NCI-H2029 treated with DMSO at 0.1 percent for 48 hours (cell line): ENCODE measurements at places on chromosomes 4 and X.

GRCh38 chr4:26272654-26273615 lies 47.9 kb upstream of the RBPJ start:
- DNase-seq = no peak

DNA sequence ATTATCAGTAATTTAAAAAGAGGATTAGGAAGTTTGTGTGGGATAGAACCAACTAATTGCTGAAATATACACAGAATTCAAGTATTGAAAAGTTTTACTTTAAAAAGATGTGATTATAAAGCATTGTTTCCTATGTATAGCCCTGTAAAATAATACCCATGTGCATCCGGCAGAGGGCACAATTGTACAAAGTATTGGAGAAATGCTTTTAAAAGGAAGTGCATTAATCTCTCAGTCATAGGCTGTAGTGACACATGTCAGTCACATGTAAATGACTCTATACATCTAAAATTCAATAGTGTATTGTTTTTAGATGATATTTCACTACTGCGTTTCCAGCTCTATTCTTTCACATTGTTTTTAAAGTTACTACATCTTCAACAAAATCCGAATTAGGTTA lies 9.7 kb upstream of the GEMIN8 start:
- no peak for DNase-seq

GRCh38 chr4:168291242-168291641 lies 27.3 kb downstream of the DDX60 start:
- DNase-seq = no peak

DNA sequence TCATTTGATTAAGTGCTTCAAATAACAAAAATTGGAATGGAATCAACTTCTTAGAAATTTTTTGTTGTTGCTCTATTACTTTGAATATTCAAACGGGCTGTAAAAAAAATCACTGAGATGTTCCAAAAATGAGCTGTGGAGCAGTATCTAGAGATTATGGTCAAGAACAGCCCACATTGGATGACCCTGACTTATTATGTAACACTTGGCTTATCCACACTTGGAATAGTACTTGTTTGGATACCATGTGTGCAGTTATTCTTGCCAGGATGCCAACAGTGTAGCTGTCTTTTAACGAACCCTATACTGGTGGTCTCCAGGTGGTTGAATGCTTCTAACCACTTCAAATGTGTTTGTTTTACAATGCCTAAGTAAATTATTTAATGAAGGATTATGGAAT lies 64.9 kb upstream of the CAMK2D start:
- no peak for DNase-seq

DNA sequence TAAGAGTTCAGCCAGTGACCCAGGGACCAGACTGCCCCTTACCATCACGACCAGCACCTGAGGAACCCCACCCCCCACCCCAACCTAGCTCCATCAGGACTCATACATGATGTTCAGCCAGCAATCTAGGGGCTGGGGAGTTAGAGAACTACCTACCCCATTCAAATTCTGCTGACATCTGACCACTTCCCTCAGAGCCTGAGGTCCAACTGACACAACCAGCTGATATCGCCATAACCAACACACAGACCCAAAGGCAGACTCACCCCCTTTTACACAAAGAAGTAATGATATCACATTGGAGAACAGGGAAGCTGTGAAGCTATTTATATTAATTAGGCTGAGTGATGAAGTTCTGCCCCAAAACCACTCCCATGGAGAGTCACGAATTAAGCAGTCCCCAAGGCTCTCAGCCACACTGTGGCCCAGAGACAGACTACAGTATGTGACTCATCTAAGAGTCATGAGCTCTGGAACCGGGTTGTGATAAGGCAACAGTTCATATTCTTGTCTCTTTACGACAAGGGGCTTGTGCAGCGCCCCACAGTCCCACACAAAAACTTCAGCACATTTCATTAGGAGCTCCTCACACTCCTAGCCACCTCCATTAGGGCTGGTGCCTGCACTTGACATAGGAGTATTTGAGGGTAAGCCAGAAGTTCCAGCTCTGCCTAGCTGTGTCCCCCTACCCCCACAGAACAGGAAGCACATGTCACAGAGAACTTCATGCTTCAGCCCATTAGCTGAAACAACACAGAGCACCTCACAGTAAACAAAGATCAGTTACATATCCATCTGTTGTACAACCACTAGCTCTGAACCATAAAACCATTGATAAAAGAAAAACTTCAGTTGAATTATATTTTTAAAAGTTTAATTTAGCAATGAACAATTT lies 184.7 kb upstream of the ZCCHC13 start:
- no peak for DNase-seq

DNA sequence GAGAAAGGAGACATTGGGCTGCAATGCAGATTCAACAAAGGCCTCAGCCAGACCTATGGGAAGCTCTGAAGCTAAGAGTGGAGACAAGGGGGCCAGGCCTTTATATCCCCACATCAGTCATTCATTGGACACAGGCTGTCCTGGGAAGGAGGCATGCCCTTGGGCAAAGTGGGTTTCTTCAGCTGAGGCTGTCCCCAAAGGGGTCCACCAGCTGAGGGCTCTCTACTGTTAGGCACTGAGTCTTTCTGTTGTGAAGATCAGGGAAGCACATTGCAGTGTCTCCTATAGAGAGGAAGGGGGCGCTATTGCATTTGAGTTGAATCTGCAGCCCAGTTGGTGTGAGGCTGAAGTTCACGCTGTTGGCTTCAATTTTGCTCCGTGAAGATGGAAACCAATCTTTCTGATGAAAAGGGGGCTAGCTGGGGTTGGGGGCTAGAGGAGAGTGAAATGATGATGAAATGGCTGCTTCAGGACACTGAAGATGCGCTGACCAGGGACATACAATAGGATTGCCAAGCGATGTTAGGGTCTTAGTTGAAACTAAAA lies 48.0 kb downstream of the SLC25A5 start:
- DNase-seq = peak; percentile 60

- no peak for DNase-seq
Measured at GRCh38 chr4:28225050-28225449, 1364.4 kb downstream of the STIM2 start.

DNA sequence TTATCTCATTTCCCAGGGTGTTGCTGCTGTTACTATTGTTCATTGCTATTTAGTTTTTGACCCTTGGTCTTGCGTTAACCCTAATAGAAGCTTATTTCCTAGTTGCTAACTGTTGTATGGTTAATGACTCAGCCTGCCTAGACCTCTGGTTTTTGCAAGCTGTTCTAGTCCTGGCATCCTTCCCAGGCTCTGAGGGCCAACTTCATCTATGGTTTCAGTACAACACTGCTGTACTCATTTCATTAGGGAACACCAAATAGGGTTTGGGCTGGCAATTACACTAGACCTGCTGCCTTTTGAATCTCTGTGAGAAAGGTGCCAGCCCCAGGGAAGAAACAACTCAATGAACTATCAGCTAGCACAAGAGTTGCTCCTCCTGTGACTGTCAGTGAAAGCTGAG lies 59.6 kb downstream of the DCX start:
- no peak for DNase-seq

GRCh38 chr4:150583287-150584110 lies 1.5 kb downstream of the MAB21L2 start:
- DNase-seq = no peak

DNA sequence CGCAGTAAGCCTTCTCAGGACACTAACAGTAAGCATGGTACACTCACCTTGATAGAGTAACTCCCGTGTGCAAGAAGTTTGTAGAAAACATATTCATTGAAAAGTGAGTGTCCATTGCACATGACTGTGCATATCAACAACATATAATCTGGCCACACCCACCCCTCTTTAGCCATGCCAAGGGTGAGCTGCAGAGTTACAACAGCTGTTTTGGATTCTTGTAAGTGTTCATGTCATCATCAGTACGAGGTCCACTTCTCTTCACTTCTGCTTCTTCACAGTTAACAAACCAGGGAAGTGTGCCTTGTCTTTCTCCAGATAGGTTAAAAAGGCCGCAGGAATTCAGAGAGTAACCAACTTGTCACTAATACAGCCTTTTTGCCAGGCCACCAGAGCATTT lies 116.6 kb downstream of the IRF2 start:
- no peak for DNase-seq

- DNase-seq = no peak
Measured at GRCh38 chrX:9222299-9222698, 188.4 kb upstream of the FAM9B start.

GRCh38 chr4:54754394-54754793 lies 96.6 kb downstream of the KIT start:
- no peak for DNase-seq
